ENCODE measurements at places on chromosomes 11 and 22.

GRCh38 chr11:33721426-33721825 is 14.8 kb downstream of the CD59 start:
- DNase-seq = no peak

GRCh38 chr11:120207512-120207911 is 3.3 kb upstream of the OAF start:
- DNase-seq = no peak

DNA sequence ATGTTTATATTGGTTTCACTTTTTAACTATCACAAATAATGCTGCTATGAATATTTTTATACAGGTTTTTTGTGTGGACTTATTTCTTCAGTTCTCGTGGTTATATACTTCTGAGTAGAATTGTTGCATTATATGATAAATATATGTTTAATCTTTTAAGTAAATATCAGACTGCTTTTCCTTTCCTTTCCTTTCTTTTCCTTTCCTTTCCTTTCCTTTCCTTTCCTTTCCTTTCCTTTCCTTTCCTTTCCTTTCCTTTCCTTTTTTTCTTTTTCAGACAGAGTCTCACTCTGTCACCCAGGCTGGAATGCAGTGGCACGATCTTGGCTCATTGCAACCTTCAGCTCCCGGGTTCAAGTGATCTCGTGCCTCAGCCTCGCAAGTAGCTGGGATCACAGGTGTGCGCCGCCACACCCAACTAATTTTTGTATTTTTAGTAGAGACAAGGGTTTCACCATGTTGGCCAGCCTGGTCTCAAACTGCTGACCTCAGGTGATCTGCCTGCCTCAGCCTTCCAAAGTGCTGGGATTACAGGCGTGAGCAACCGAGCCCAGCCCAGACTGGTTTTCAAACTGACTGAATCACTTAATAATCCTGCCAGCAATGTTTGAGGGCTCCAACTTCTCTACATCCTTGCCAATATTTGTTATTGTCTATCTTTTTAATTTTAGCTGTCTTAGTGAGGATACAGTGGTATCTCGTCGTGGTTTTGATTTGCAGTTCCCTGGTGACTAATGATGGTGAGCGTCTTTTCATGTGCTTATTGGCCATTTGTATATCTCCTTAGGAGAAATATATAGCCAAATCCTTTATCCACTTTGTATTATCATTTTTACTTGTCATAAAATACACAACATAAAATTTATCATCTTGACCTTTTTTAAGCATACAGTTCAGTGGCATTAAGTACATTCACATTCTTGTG is 21.9 kb downstream of the HTR3B start:
- DNase-seq = no peak

- DNase-seq = no peak
Observed at GRCh38 chr22:38291201-38291777, 18.5 kb upstream of the TMEM184B start.

- no peak for DNase-seq
Observed at GRCh38 chr11:14471127-14471526, 28.5 kb downstream of the COPB1 start.

DNA sequence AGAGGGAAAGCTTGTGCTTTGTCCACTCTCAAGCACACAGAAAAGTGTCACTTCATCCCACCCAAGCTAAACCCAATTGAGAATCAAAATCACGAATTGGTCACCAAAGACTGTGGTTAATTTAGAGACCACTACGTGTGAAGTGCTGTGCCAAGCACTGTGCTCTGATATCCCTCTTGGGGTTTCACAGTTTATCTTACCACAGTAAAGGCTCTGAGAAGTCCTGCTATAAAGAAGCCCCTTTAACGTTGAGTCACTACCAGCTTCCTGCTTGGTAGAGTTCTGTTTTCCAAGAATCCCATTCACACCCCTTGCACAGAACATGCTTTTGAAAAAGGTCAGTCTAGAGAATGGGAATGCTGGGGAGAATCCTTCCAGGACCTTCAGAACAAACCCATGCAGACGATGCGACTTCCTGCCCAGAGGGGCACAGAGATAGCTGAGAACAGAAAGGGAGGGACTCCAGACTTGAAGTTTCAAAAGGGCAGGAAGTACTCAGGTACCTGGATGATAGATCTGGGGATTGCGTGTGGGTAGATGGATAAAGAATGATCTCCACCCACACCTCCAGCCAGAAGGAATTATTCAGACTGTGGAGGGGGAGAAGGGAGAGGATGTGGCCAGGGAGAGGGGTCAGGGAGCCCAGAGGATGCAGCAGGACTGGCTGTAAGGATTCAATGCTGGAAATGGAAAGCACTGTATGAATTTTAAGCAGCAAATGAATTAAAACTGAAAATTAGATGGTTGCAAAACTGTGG is 18.1 kb upstream of the TSPAN18 start:
- no peak for DNase-seq

GRCh38 chr11:1878137-1879031 is 13.3 kb downstream of the PRR33 start:
- DNase-seq = no peak

DNA sequence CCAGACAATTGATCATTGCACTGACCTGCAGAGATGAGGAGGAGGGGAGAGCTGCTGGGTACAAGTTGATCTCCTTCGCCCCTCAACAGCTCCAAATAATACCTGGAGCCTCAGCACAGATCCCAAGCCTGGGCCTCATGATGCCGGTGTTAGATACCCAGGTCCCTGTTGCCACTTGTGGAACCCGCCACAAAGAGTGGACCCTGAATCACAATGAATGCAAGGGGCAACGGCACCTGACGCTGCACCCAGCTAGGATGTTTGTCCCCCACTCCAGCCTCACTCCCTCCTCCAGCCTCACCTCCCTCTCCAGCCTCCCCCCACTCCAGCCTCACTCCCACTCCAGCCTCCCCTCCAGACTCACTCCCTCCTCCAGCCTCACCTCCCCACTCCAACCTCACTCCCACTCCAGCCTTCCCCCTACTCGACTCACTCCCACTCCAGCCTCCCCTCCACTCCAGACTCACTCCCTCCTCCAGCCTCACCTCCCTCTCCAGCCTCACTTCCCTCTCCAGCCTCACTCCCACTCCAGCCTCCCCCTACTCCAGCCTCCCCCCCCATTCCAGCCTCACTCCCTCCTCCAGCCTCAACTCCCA is 879.0 kb downstream of the BRD1 start:
- no peak for DNase-seq

DNA sequence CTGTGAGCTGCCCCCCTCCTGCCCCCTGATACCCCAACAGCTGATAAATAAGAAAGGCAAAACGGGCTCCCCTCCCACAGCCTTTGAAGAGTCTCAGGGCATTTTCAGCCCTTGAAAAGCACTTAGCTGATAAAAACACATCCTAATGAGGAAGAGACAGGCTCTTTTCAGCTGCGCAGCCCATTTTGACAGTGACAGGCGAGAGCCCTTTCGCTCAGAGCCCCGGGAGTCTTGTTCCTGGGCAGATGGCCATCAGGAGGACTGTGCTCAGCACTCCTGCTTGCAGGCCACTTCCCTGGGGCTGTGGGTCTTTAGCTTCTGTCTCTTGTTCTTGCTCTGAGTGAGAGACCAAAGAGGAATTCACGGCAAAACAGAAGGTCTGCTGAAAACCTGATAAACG is 757.2 kb downstream of the BRD1 start:
- DNase-seq = no peak

DNA sequence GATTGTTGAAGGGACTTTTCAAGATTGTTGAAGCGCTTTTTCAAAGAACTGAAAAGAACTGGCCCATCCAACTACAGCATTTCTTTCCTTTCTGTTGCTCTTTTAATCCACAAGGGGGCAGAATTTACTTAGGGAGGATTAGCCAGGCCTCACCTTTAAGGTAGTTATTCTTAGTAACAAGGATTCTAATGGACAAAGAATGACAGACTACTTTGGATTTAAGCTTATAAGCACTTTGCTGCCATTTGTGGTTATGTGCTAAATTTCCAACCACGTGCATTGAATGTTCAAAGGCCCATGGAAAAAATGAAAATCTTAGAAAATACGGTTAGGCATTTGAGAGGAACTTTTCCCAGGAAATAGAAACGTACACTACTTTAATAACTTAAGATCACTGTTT is 49.5 kb upstream of the HSPA8 start:
- peak; percentile 15 for DNase-seq

- DNase-seq = no peak
Observed at GRCh38 chr11:27649800-27650199, 50.5 kb downstream of the BDNF start.

DNA sequence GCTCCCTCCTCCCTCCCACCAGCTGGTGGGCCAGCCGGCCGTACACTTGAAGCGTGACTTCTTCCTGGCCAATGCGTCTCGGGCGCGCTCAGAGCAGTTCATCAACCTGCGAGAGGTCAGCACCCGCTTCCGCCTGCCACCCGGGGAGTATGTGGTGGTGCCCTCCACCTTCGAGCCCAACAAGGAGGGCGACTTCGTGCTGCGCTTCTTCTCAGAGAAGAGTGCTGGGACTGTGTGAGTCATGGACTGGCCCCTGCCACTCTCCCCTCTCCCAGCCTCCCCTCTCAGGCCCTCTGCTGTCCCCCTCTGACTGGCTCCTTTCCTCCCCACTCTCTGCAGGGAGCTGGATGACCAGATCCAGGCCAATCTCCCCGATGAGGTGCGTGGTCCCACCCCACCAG is 24.7 kb downstream of the CAPN1 start:
- DNase-seq = no peak

- DNase-seq = no peak
Observed at GRCh38 chr11:70566768-70567530, 168.6 kb downstream of the CTTN start.

DNA sequence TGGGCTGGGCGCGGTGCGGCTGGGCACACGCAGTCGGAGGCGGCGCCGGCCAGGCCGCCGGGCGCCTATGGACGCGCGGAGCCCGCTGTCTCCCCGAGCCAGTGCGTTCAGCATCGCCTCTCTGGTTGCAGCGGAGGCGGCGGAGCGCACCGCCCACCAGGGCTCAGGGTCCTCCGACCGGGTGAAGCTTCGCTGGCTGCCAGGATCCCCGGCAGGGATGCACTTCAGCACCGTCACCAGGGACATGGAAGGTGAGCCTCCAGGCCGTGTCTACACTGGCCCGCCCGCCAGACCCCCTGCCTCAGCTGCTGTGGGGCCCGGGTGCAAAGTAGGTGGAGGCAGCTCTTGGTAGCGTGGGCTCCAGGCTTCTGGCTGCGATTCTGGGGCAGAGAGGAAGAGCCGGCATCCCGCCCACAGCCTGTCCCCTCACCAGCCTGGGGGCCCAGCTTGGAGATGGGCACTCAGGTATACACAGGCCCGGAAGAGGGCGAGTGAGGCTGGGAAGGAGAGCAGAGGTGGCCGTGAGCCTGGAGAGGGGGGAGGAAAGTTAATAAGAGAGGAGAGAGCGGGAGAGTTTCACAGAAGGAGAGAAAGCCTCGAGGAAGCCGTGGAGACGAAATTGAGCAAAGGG is 1.0 kb upstream of the TBX1 start:
- no peak for DNase-seq

GRCh38 chr11:26556582-26556981 is 15.5 kb downstream of the MUC15 start:
- DNase-seq = no peak

- DNase-seq = peak; percentile 41
Observed at GRCh38 chr11:17063171-17064002, 14.1 kb downstream of the RPS13 start.

DNA sequence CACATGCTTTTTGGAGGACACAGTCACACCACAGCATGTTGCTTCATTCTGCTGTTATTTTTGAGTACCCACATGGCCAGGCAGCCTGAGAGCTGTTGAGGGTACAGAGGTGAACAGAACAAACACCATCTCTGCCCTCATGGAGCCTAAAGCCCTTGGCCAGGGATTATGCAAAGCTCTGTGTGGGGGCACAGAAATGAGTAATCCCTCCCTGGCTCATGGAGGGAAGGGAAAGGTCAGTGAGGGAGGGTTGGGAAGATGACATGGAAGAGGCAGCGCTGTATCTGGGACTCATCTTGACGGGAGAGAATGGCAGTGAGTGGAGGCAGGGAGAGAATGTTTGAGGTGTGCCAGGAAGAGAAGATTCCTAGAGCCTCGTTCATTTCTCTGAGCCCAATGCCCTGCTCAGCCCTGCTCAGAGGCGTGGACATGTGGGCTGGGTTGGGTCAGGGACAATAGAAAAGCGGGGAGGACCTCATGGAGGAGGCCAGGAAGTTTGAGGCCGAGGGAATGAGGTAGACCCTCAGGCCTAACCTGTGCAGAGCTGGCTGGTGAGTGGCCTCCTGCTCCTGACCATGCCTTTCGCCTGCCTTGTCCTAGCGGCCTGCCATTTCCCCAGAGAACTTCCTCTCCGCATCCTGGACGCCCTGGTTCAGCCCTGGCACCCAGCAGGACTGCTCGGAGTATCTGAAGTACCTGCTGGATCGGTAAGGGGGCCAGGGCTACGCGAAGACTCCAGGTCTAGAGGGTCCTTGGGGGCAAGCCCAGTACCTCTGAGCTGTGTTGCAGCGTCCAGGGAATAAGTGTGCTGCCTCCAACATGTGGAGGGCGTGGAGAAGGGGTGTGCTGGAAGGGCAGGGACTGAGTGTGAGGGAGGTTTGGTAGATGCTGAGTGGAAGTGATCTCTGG is 19.8 kb downstream of the USP35 start:
- DNase-seq = no peak

DNA sequence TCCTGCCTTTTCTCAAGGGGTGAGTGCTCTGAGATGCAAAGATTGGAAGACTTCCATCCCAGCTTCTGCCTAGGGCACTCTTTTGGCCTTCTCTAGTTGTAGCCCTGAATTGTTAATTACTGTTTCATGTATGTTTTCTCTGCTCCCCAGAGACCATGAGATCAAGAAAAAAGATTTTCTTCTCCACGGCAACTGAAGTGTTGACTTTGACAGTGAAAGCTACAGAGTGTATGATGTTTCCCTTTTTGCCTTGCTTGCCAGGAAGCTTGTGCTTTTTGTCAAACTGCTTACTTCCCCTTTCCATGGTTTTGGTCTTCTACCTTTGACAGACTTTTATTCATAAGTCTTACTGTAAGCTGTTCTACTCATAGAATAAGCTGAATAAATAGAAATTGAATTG is 23.3 kb upstream of the EIF3D start:
- no peak for DNase-seq

GRCh38 chr11:101448881-101449442 is 134.8 kb downstream of the TRPC6 start:
- no peak for DNase-seq

DNA sequence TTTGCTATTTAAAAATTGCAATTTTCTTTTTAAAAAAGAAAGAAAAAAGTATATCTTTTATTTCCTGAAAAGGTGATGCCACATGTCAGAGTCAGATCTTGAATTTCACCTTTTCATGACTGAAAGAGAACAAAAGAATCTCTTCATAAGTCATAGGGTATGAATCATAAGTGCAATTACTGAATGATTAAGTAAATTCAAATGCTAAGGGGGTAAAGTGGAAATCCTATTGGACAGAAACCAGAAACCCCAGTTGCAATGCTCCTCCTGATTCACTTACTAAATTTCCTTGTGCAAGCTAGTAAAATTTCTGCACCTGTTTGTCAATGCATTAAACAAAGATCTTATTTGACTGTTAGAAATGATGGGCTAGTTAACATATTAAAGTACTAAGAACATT is 8.2 kb upstream of the PRRG4 start:
- no peak for DNase-seq

GRCh38 chr11:59551659-59552521 is 40.6 kb downstream of the OR4D9 start:
- no peak for DNase-seq

- no peak for DNase-seq
Observed at GRCh38 chr11:78595436-78596130, 20.9 kb upstream of the NARS2 start.

GRCh38 chr11:33540427-33540826 is 160.2 kb downstream of the C11orf91 start:
- no peak for DNase-seq
